ENCODE measurements at places on chromosomes 7 and 10. TPM values are rescaled to one million over a fixed set of nuclear protein-coding genes. Genes with fewer than 3 reads are reported as not detected.

Gene VWA2
- total RNA-seq = 15.5 TPM

- H3K36me3 ChIP-seq = no peaks in the 10 kb centered on the region
- no peak for DNase-seq
- H3K4me3 ChIP-seq = no peak overlapping the region
- H3K27me3 ChIP-seq = no peaks in the 10 kb centered on the region
- no peaks in the 10 kb centered on the region for H3K4me1 ChIP-seq
- H3K27ac ChIP-seq = no peak overlapping the region
These were observed 50.2 kb downstream of the KCNH2 start for GRCh38 chr7:150927956-150928344.

DNA sequence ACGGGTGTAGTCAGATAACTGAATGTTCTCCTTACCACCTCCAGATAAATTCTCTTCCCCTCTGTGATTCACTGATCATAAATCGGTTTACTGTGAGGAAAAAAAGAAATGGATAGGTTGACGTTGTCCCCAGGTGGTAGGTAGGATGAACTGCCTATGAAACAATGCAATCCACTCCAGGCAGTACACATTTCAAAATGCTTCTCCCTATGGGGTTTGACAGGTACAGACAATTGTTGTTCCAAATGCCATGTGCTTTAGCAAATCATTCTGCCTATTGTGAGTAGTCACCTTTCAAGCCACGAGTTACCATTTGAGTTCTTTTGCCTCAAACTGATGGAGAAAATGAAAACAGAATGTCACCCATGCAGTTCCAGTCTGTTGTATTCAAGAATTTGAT is 21.8 kb downstream of the VIM start:
- H3K36me3 ChIP-seq = no peaks in the 10 kb centered on the region
- H3K4me3 ChIP-seq = no peak overlapping the region
- H3K27me3 ChIP-seq = no peaks in the 10 kb centered on the region

DNA sequence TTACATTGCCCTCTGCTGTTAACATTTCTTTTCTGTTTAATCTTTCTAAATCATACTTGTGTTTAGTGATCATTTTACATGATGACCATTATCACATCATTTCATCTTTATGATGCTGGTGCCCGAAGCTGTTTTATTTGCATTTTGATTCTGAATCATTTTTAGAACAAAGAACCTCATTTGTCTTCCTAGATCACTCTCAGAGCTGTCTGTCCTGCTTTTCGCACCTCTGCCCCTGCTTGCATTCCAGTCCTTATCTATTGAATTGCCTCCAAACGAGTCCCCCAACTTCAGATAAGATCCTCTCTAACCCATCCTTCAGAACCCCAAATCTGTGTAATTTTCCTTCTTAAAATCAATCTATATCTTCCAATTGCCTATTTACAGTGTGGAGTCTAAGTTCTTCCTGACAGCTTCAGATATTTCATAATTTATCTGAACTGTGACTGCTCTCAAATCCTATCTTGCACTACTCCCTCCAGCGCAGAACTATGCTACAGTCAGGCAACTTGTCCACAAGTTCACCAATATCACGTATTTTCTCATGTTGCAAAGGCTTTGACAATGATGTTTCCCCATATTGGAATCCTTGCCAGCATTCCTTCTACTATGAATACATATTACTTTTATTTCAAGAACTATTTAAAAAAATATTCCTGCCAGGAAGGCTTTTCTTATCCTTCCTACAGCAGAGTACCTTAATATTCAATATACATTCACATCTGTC is 346.5 kb upstream of the CACNA2D1 start:
- no peaks in the 10 kb centered on the region for H3K4me1 ChIP-seq
- no peak overlapping the region for H3K4me3 ChIP-seq
- no peak overlapping the region for H3K27ac ChIP-seq
- no peaks in the 10 kb centered on the region for H3K27me3 ChIP-seq
- no peak for DNase-seq
- H3K36me3 ChIP-seq = no peaks in the 10 kb centered on the region

Gene REPIN1
- 93.7 TPM for total RNA-seq

DNA sequence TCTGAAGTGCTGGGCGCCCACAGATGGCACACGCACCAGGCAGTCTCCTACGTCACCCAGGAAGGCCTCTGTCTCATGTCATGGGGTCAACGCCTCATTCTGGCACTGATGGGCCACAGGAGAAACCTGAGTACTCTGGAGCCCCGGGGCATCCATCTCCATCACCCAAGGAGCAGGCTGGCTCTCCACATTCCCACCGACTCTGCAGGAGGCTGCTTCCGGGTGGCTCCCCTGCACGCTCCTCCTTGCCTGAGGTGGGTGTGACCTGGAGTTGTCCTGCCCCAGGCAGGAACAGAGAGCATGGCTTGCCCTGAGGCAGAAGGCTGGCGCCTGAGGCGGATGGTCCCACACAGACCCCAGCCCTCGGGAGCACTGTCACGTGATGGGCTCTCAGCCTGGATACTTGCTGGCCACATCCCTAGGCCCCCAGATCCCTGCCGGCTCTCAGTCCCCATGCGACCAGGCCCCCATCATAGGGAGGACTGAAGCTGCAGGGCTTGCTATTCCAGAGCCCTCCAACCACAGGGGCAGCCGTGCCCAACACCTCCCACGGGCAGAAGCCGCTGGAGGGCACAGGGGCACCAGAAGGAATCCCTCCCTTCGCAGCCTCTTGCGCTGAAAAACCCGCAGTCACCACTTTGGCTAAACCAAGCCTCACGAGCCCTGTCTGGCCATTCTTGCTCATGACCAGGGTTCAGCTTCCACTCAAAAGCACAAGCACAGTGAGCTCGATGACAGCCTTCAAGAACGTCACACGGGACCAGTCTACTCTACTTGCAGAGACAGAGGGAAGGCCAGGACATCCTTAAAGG is 80.7 kb downstream of the MAD1L1 start:
- DNase-seq = no peak
- no peak overlapping the region for H3K4me3 ChIP-seq
- no peaks in the 10 kb centered on the region for H3K36me3 ChIP-seq
- no peak overlapping the region for H3K27ac ChIP-seq

Gene HOXA4
- 7.1 TPM for total RNA-seq

GRCh38 chr10:28910956-28911355 is 233.6 kb downstream of the BAMBI start:
- H3K4me3 ChIP-seq = no peak overlapping the region
- H3K4me1 ChIP-seq = no peaks in the 10 kb centered on the region
- H3K27ac ChIP-seq = no peak overlapping the region
- H3K27me3 ChIP-seq = no peaks in the 10 kb centered on the region
- no peak for DNase-seq

DNA sequence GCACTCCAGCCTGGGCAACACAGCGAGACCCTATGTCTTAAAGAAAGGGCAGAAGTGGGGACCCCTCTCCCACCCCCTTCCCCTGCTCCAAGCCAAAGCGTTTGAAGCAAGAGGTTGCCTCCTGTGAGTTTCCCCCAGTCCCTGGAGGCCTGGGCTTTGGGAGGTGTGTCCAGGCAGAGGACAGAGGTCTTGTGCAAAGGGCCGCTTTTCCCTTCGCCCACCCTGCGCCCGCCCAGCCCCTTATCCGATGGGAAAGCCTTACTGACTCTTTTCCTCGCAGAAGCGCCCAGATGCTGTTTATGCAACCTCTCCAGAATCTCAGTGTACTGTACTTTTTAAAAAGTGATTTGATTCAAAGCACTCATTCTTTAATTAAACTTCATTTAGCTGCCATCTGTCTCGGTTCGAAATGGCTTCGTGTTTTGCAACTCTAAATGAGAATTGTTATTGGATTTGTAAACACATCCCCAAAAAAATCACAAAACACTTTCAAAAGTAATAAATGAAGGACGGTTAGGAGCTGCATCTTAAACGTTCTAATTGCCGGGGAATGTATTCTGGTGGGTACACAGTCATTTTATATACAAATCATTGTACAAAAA is 50.5 kb upstream of the GTF2I start:
- no peaks in the 10 kb centered on the region for H3K27me3 ChIP-seq
- H3K36me3 ChIP-seq = no peaks in the 10 kb centered on the region
- H3K4me1 ChIP-seq = peaks cover 14% of the 10 kb centered on the region
- H3K4me3 ChIP-seq = peak overlapping the region; percentile 56
- DNase-seq = no peak
- peak overlapping the region; percentile 80 for H3K27ac ChIP-seq

DNA sequence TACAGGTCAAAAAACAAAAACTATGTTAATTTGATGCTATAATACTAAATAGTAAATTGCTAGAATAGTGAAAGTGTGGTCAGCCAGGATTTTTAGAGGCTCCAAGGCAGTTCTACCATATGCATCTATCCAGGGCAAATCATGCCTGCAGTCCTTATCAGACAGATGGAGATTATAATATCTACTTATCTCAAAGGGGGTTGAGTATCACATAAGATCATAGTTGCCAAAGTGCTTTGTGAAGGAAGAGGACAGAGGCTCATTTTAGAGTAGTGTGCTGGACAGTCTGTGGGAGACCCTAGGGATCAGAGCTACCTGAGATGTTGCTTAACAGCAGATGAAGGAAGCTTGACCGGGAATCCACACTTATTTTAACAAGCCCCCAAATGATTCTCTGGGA is 3.2 kb downstream of the ICA1 start:
- H3K27ac ChIP-seq = no peak overlapping the region
- DNase-seq = no peak
- H3K4me3 ChIP-seq = no peak overlapping the region
- H3K27me3 ChIP-seq = no peaks in the 10 kb centered on the region
- no peaks in the 10 kb centered on the region for H3K4me1 ChIP-seq
- H3K36me3 ChIP-seq = no peaks in the 10 kb centered on the region

Gene CPA1
- total RNA-seq = not detected

Gene LAMB4
- not detected for total RNA-seq

DNA sequence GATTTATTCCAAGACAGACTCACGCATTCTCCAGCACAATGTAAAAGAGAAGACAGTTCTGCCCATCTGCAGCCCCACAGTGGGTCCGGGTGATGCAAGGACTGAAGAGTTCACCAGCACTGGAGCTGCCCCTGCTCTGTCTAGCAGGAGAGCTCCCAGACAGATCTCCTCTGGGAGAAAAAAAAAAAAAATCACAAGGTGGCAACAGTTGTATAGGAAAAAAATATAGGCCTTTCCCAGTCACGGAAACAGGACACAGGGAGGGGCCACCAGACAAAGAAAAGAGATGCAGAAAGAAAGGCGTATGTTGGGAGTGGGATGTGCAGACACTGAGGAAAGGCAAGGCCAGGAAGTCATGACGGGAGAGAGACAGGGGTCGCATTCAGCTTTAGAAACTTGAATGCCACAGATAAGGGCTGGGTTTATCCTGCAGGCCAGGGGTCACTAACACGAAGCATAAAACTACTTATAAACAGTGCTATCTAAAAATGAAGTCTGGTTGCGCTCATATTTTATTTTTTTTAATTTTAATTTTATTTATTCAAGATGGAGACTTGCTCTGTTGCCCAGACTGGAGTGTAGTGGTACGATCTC is 54.1 kb downstream of the FAM171A1 start:
- no peaks in the 10 kb centered on the region for H3K27me3 ChIP-seq
- H3K27ac ChIP-seq = no peak overlapping the region
- H3K4me3 ChIP-seq = no peak overlapping the region
- H3K36me3 ChIP-seq = no peaks in the 10 kb centered on the region
- H3K4me1 ChIP-seq = peaks cover 35% of the 10 kb centered on the region
- DNase-seq = no peak

DNA sequence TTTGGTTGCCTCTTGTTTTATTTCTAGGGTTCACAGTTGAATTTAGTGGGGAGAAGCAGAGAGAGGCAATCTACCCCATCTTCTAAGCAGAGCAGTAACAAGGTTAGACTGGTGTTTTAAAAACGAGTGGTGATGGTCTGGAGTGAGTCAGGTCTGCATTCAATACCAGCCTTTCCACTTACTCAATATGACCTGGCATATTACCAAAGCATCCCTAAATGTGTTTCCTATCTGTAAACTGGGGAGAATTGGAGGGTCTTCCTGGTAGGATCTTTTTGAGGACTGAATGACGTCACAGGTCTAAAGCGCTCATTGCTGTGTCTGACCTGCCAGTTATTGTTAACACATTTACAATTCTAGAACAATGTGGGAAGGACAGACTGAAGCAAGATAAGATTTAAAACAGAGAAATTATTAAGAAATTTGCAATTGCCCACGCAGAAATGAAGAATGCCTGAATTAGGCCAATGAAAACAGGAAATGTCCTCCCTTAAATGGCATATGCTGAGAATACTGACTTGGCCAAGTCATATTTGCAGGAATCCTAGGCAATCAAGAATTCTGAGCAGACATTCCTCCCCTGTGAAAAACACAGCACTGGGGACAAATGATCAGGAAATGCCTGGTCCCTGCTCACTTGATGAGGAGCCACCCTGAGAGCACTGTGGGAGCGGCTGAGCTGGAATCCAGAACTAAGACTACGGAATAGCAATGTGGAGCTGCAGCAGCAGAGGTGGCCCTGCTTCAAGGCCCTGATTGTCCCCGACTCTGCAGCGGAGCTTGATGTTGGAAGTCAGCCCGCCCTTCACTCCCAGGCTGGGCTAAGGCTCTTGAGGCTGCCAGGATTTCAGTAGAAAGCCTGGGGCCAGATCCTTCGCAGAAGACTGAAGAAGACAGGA is 184.5 kb upstream of the CXCL12 start:
- H3K4me3 ChIP-seq = no peak overlapping the region
- H3K4me1 ChIP-seq = no peaks in the 10 kb centered on the region
- H3K27ac ChIP-seq = no peak overlapping the region
- no peak for DNase-seq
- H3K36me3 ChIP-seq = no peaks in the 10 kb centered on the region
- no peaks in the 10 kb centered on the region for H3K27me3 ChIP-seq

Gene TAS2R16
- total RNA-seq = not detected

- DNase-seq = no peak
- H3K4me1 ChIP-seq = no peaks in the 10 kb centered on the region
- no peak overlapping the region for H3K27ac ChIP-seq
- no peak overlapping the region for H3K4me3 ChIP-seq
- H3K27me3 ChIP-seq = no peaks in the 10 kb centered on the region
These were observed 169.2 kb downstream of the NOC3L start for GRCh38 chr10:94193466-94193924.

Gene WEE2
- total RNA-seq = not detected

GRCh38 chr10:99425204-99425603 is 5.2 kb downstream of the GOT1 start:
- H3K4me3 ChIP-seq = no peak overlapping the region
- no peak overlapping the region for H3K27ac ChIP-seq
- no peaks in the 10 kb centered on the region for H3K27me3 ChIP-seq
- peaks cover 9% of the 10 kb centered on the region for H3K4me1 ChIP-seq
- peaks cover 25% of the 10 kb centered on the region for H3K36me3 ChIP-seq
- no peak for DNase-seq

Gene TDRD1
- 0.14 TPM for total RNA-seq

GRCh38 chr10:100735337-100736143 is 9.8 kb upstream of the PAX2 start:
- peak; percentile 57 for DNase-seq
- no peaks in the 10 kb centered on the region for H3K36me3 ChIP-seq
- H3K4me3 ChIP-seq = no peak overlapping the region
- H3K27me3 ChIP-seq = peaks cover 98% of the 10 kb centered on the region
- H3K27ac ChIP-seq = no peak overlapping the region

- H3K4me1 ChIP-seq = no peaks in the 10 kb centered on the region
- H3K27me3 ChIP-seq = no peaks in the 10 kb centered on the region
- H3K27ac ChIP-seq = no peak overlapping the region
- no peak for DNase-seq
- no peak overlapping the region for H3K4me3 ChIP-seq
These were observed 180.9 kb downstream of the SEMA3A start for GRCh38 chr7:84013616-84014240.

Gene LZTS2
- 50.0 TPM for total RNA-seq

- peaks cover 3% of the 10 kb centered on the region for H3K27me3 ChIP-seq
- H3K4me3 ChIP-seq = no peak overlapping the region
- no peak overlapping the region for H3K27ac ChIP-seq
- no peak for DNase-seq
- no peaks in the 10 kb centered on the region for H3K36me3 ChIP-seq
These were observed 7.2 kb downstream of the DNAH11 start for GRCh38 chr7:21550076-21550475.
